ENCODE measurements at places on chromosomes 2 and 18. TPM values are rescaled to one million over a fixed set of nuclear protein-coding genes. Genes with fewer than 3 reads are reported as not detected.

The SKA1 gene
- total RNA-seq, result 7.0 TPM

The GPR75 gene
- total RNA-seq, result 1.5 TPM

The TCF23 gene
- total RNA-seq, result not detected

The CTAGE1 gene
- total RNA-seq, result not detected

The ABCG5 gene
- not detected for total RNA-seq

The FAM237A gene
- total RNA-seq, result not detected

The RBM43 gene
- total RNA-seq, result 3.1 TPM

The C1QL2 gene
- total RNA-seq, result not detected

The CXCR1 gene
- 0.72 TPM for total RNA-seq

The IHH gene
- 0.08 TPM for total RNA-seq

The SCYGR4 gene
- not detected for total RNA-seq

The NOTO gene
- total RNA-seq, result not detected

The SULT1C2 gene
- total RNA-seq, result not detected

The KIAA2012 gene
- total RNA-seq, result not detected

The SERPINB10 gene
- 0.36 TPM for total RNA-seq

The RNF152 gene
- 7.7 TPM for total RNA-seq

The ATP6V1B1 gene
- 2.4 TPM for total RNA-seq

The APCDD1 gene
- 42.2 TPM for total RNA-seq

The NT5DC4 gene
- not detected for total RNA-seq

The CDH19 gene
- 0.24 TPM for total RNA-seq

The CD207 gene
- not detected for total RNA-seq

The C2orf68 gene
- total RNA-seq, result 23.7 TPM

The ZNF396 gene
- total RNA-seq, result 0.80 TPM

The MATN3 gene
- 0.56 TPM for total RNA-seq

The IMPACT gene
- 31.2 TPM for total RNA-seq

The EVX2 gene
- not detected for total RNA-seq

The MEP1B gene
- not detected for total RNA-seq

The RNU2-63P gene
- total RNA-seq, result 5.2 TPM

The CNGA3 gene
- total RNA-seq, result not detected

The ASAP2 gene
- 6.4 TPM for total RNA-seq

The FSIP2 gene
- total RNA-seq, result 0.24 TPM

The EIF5B gene
- total RNA-seq, result 24.7 TPM

The C2orf78 gene
- not detected for total RNA-seq

The OBSL1 gene
- 13.0 TPM for total RNA-seq

The CYRIA gene
- 1.3 TPM for total RNA-seq

The C18orf54 gene
- 2.7 TPM for total RNA-seq

The MPP4 gene
- not detected for total RNA-seq

The CD302 gene
- 1.6 TPM for total RNA-seq

The DLX1 gene
- total RNA-seq, result not detected

The PIEZO2 gene
- total RNA-seq, result 0.76 TPM

The UGT1A6 gene
- total RNA-seq, result 11.2 TPM

The GREB1L gene
- not detected for total RNA-seq

The ESPNL gene
- 0.40 TPM for total RNA-seq

The OTX1 gene
- total RNA-seq, result 1.8 TPM

The TBC1D8 gene
- 17.8 TPM for total RNA-seq

The ACMSD gene
- not detected for total RNA-seq

The DOK6 gene
- total RNA-seq, result 0.04 TPM

The HJURP gene
- 9.4 TPM for total RNA-seq

The GCG gene
- total RNA-seq, result not detected

The DUSP19 gene
- 1.2 TPM for total RNA-seq

The IL1RN gene
- total RNA-seq, result 871 TPM

The PRKAG3 gene
- not detected for total RNA-seq

The ITGB6 gene
- 24.2 TPM for total RNA-seq

The SERPINB2 gene
- total RNA-seq, result 139 TPM

The ABCG8 gene
- total RNA-seq, result not detected

The KRTCAP3 gene
- 26.0 TPM for total RNA-seq

The INHBB gene
- 0.72 TPM for total RNA-seq

The ALPG gene
- total RNA-seq, result not detected

The SLC8A1 gene
- total RNA-seq, result 1.3 TPM
